ENCODE measurements at places on chromosomes 5 and 9.

DNA sequence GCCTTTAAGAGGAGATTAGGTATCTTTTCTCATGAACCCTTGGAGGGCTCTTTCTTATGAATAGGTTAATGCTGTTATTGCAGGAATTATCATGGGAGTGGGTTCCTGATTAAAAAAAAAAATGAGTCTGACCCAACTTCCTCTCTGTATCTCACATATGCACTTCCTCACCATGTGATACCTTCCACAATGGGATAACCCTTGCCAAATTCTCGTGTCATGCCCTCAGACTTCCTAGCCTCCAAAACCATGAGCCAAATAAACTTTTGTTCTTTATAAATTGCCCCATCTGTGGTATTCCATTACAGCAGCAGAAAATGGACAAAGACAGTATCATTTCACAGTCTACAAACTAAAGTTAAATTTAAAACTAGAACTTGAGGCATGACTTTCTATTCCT, 1.0 kb downstream of the OR1B1 start:
- DNase-seq = no peak

GRCh38 chr5:153084511-153084910, 406.0 kb upstream of the GRIA1 start:
- DNase-seq = no peak

- DNase-seq = no peak
Measured at GRCh38 chr5:81250004-81250403, 16.9 kb downstream of the CKMT2 start.

GRCh38 chr5:171852255-171852681, 66.7 kb downstream of the SMIM23 start:
- DNase-seq = no peak

GRCh38 chr5:173963867-173964441, 25.0 kb upstream of the C5orf47 start:
- DNase-seq = no peak

- DNase-seq = no peak
Measured at GRCh38 chr9:97972753-97973152, 10.4 kb upstream of the ANP32B start.

DNA sequence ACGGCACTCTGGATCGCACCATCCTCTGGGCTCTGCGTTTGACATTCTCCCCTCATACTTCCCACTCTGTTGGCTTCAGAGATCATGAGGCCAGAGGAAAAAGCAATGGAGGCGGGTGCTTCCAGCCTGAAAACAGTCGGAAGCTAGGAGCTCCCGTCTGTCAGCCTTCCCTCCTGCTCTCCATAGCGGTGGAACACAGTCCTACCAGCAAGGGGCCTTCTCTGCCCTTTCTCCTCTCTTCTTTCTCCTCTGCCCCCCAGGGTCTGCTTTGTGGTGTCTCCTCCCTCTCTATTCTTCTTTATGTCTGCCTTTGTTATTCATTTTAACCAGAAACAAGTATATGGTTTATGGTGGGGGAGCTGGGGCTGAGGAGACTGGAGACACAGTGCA, 152.5 kb upstream of the NFIB start:
- DNase-seq = no peak

DNA sequence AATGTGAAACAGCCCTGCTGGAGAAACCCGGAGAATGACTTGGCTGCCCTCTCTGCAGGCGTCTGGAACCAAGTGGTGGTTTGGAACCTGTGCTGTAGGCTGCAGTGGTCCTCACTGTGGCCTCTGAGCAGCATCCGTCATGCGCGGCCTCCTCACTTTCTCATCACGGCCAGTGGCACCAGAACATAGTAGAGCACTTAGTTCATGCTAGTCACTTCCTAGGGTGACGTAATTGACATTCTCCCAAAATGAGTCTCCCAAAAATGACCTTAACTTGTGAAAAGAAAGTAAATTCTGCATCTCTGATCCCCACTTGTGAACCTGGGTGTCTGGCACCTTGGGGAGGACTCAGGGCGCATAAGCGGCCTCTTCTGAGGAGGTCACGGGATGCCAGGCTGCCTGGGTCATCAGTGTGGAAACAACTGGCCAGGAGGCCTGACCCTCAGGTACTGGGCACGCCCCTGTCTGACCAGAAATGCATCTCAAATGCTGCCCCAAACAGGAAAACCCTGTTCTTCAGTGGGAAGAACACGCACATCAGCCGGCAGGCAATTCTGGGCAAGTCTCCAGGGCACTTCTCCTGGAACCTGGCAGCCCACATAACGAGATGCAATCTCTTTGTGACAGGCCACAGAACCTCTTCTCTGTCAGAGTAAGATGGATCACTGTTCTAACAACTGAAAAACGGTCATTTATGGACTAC, 36.6 kb upstream of the SPTLC1 start:
- no peak for DNase-seq

DNA sequence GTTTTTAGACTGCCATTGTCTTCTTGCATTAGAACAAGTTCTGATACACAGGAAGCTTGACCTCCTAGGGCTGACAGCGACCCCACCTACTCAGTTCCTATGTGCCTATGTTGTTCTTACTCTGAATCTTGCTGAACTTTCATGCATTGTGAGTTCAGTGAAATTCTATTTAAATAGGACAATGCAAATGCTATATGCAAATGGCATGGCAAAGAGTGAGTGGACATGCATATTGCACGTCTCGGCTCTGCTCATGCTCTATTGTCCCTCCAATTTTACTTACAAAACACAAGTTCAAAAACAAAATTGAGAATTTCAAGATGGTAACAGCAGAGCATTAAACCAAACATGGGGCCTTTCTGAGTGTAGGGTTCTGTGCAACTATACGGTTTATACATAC, 5.3 kb upstream of the DCP2 start:
- no peak for DNase-seq

DNA sequence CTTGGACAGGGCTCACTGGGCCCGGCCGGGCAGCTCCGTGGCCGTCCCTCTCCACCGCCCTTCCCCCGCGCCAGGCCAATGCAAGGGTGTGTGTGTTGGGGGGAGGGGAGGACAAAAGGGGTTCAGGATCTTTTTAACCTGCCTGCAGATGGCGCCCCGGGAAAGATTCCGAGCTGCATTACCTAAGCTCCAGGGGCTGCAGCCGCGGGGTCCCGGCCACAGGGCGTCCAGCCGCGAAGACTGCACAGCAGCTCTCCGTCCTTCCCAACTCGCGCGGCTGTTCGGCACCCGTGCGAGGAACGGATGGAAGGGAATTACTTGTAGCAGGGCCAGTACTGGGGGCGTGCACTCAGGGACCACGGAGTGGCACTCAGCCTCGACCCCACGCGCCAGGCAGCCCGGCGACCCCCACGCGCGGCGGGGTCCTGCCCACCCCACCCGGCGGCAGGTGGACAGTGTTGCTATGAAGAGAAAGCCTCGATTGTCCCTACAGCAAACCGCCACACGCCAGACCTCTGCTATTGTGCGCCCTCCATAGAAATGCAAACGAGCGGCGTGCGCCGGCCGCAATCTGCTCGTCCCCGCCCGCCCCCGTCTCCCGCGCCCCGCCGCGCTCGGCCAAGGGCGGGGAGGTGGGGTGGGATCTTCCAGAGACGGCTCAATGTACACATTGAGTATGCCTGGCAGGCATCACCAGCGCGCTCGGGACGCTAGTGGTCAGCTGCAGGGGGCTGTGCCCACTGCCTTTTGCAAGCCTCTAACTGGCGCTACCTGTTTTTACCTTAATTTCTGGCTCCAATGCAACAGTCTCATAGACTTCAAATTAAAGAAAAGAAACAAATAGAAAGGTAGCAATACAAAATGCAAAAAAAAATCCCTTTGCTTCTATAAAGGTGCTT, 796 bp upstream of the GADD45G start:
- DNase-seq = no peak

Data from esophagus squamous epithelium (tissue), 5 donors.